ENCODE measurements at places on chromosomes 3 and 15. TPM values are rescaled to one million over a fixed set of nuclear protein-coding genes. Genes with fewer than 3 reads are reported as not detected.
A peak's percentile ranks its signal among the peaks of the same experiment; 100 is the strongest.

DNA sequence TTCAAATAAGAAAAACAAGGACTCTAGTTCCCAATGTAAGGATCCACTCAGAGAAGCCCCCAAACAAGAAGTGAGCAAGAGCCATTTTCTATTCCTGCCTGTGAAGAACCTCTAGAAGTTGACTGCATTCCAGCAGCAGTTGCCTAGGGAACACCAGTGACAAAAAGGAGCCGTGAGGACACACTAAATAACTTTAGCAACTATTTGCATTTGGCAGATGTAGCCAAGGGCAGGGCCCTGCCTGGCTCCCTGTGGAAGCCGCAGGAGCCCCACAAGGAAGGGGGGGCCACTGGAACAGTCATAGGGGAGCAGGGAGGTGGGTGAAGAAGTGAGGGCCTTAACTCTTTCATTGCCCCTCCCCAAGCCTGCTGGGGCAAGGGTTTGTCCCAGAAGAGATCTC is 470.2 kb upstream of the PROK2 start:
- DNase-seq: no peak

GRCh38 chr3:197465197-197465995 is 90.4 kb downstream of the BDH1 start:
- no peak for DNase-seq

The GOLGA8R gene
- total RNA-seq: 1.8 TPM

DNA sequence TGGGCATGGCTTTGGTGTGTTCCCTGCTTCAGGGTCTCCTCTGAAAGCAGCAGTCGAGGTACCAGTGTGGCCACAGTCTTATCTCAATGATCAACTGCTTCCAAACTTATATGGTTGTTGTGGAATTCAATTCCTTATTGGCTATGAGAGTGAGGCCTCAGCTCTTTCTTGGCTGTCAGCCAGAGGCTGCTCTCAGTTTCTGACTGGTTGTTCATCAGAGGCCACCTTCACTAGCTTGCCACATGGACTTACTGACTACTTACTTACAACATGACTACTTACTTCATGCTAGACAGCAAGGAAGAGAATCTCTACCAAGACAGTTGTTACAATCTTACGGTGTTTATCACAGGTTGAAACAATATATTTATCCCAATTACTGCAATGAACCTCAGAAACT is 789.2 kb downstream of the DIPK2A start:
- DNase-seq: no peak

- no peak for DNase-seq
Observed at GRCh38 chr3:126050050-126050392, 33.9 kb downstream of the SLC41A3 start.

GRCh38 chr3:71611099-71611498 is 27.6 kb upstream of the FOXP1 start:
- no peak for DNase-seq

DNA sequence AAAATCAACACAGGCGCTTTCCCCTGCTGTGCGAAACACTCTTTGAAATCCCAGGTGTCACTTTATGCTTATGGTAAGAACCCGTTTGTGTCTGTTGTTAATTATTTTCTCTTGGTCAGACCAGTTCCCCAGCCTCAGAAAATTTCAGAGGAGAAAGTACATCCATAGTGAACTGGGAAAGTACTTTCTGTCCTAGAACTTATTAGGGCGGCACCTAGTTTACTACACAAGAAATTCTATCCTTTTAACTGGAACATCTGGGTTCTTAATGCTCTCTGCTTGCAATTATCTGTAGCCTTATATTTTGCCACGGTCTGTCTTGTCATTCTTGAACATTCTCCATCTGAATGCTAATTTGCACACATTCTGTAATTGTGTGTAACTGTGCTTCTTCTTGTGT is 215.0 kb downstream of the PTPRG start:
- DNase-seq: no peak

The IMPDH2 gene
- total RNA-seq: 219 TPM

- DNase-seq: no peak
Observed at GRCh38 chr15:70014860-70015490, 82.7 kb downstream of the TLE3 start.

DNA sequence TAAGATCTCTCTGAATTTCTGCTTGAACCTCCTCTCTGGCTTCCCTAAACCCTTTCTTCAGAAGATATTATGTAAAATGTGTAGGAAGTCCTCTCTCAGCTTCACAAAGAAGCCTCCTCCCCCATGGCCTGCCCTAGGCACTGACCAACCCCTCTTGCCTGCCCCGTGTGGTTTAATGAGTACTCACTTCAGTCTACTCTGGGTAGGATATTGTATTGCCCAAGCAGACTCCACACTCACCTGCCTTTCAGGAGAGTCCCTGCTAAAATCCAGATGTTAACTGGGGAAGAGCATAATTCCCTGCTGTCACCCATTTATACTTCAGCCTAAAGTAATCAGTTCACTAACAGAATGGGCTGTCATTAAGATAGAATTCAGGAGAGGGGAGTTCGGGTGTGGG is 2.6 kb upstream of the AGBL1 start:
- no peak for DNase-seq

The BOC gene
- 4.5 TPM for total RNA-seq

The ETV5 gene
- 36.0 TPM for total RNA-seq

GRCh38 chr15:52102463-52102862 is 10.1 kb downstream of the BCL2L10 start:
- peak; percentile 52 for DNase-seq

The FRMD5 gene
- 13.2 TPM for total RNA-seq

- no peak for DNase-seq
Observed at GRCh38 chr15:74403991-74404563, 29.7 kb downstream of the SEMA7A start.

- DNase-seq: no peak
Observed at GRCh38 chr15:94526071-94526689, 294.8 kb downstream of the MCTP2 start.

The LMOD3 gene
- total RNA-seq: not detected

DNA sequence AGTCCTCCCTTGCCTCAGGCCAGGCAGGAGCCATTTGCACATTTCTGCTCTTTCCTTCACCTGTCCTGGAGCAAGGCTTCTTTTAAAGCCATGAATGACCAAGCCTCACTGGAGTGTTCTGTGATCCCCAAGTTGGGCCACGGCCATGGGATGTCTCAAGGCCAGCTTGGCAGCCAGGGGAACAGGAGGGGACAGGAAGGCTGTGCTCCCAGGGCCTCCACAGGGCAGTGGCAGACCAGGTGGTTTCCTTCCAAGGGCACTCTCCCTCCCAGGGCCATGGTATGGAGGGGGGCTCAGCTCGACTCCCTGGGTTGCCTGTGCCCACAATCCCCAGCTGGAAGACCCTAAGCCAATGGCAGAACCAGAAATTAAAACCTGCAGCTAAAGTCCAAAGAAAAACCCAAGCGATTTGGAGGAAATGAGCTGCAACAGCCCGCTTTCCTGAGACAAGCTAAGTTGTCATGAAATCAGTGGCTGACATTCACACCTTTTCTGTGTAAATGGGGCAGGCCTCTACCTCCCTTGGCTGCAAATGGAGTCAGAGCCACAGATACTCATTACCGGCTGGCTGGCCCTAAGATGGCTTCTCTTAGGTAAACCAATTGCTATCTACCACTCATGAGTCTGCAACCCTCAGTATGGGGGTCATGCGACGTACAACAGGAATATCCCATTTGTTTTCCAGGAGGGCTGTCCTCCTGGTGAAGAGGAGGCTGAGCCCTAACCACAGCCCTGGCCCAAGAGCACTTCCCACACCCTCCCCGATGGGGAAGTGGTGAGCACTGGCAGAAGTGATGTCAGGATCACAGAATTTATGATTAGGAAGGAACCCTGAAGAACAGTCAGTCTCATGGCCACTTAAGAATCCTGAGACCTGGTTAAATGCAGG is 83.3 kb downstream of the SNRK start:
- DNase-seq: no peak

The NCEH1 gene
- 23.8 TPM for total RNA-seq

DNA sequence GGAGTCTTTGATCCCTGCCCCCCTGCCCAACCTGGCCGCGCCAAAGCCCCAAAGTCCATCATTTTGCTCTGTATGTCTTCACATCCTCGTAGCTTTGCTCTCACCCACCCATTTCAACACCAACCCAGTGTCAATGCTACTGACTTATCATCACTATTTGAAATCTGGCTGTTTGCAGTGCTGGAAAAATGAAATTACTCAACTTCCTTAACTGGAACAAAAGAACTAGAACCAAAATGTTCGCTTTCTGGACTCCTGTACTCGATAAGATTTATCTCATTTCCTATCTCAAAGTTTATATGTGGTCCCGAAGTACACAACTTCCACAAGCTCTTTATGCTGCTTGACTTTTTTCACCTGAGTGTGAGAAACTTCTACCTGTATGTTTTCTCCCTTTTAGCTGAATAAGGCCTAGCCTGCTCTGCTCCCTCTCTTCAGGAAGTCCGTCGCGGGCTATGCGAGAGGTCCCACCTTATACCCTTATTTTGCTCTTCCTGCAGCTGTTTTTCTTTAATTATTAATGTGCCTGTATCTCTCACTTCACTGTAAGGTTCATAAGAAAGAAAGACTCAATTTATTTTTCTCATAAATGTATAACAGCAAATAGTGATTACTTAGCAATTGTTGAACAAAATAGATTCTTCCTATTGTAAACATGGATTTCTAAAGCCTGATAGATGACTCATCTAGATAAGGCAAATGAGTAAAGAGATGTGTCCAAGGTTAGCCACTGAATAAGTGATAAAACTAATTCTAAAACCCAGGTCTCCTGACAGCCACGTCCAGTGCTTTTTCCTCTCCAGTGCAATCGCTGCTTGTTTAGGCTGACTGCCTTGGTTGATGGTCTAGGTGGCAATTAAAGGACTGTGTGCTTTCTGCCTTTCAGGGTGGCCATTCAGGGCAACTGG is 464.1 kb upstream of the TPRG1 start:
- DNase-seq: peak; percentile 6

DNA sequence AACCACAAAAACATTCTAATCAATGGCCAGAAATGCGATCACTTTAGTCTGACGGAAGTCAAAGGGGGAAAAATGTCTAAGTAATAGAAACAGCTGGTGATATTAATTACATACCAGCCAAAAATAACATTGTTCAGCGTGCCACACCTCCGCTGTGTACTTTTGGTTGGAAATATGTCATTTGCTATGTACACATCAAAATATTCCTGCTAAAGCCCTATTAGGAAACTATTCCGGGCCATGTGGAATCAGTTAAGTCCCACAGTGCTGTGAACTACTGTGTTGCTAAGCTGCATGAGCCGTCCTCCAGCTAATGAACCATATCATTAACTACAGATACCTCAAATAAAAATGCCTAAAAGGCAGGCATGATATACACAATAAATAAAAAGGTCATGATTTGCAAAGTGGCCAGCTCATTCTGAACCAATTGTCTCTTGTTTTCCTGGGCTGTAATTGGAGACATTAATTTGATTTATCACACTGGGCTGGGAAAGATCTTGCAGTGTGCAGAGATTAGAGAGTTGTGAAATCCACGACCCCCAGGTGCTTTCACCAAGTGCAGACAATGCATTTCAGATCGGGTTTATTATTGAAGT is 200.5 kb upstream of the LRTM1 start:
- DNase-seq: peak; percentile 49

DNA sequence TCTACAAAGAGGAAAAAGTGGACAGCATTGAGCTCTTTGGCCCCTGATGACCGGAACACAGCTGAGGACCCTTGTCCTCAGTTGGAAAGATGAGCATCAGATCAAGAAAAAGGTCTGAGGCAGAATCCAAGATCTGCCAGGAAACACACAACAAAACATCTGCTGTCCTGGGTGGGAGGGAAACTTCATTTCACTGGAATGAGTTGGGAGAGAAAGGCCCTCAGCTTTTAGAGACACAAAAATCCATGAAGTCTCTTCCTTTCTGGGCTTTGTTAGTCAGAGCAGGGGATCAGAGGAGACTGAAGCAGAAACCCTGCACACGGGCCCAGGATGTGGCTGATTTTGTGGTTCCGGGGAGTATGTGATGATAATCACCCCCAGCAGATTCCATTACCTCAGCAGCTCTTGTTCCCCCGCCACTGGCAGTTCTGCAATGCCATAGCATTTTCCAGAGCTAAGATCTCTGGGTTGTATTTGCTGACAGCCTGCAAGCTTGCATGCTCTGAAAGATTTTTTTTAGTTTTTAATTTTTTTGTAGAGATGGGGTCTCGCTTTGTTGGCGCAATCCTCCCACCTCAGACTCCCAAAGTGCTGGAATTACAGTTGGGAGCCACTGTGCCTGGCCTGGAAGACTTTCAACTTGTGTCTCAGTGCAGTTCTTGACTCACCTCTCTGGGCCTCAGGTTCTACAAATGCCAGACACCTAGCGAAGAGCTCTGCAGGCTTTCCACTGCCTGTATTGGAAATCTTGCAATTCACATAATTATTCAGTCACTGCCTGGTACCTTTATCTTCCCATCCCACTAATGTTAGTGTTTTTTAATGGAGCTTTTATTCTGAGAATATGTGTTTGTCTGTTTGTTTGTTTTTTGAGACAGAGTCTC is 5.8 kb upstream of the TATDN2 start:
- peak; percentile 38 for DNase-seq

The MYZAP gene
- 3.2 TPM for total RNA-seq

The SSR3 gene
- 285 TPM for total RNA-seq

DNA sequence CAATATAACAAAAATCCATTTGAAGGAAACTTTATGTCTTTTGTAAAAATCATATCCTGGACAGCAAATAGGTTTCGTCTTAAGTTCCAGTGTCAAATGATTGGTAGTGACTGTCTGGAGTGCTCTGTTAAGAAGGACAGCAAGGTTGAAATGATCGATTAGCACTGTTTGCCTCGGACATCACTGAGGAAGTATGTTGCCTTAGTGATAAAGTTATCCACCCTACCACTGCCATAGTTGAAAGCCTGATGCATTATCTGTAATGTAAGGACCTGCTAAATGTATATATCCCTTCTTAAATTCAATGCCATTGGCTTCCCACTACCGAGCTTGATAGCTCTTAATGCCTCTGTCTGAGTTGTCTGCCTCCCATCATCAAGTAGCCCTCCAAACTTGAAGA is 70.0 kb downstream of the CFAP20DC start:
- DNase-seq: no peak

DNA sequence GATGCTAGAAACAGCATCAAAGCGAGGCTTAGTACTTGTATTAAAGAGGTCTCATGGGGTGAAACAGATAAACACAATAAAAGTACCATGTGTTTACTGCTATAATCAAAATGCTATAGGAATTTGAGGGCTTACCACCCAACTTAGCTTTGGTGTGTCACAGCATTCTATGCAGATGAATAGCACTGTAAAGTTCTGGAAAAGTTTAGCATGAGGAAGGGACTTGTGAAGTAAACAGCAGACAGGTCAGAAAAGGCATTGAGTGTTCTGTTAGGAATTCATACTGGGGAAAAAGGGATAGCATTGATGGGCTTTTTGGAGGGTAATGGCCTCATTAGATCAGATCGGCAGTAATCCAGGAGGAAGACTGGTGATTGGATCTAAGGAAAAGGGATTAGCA is 505.3 kb downstream of the NLGN1 start:
- no peak for DNase-seq
